ENCODE measurements at places on chromosomes 7 and 10. TPM values are rescaled to one million over a fixed set of nuclear protein-coding genes. Genes with fewer than 3 reads are reported as not detected.

SPDYE6 gene
- total RNA-seq, result not detected

TRPV5 gene
- total RNA-seq, result not detected

GIMAP1 gene
- total RNA-seq, result 10.5 TPM

ADIRF gene
- total RNA-seq, result 729 TPM

SHOC2 gene
- 73.6 TPM for total RNA-seq

MALRD1 gene
- total RNA-seq, result 1.1 TPM

LIPJ gene
- 0.19 TPM for total RNA-seq

OPALIN gene
- not detected for total RNA-seq

NEUROD6 gene
- not detected for total RNA-seq

GRID2IP gene
- total RNA-seq, result not detected

SLC18A2 gene
- 0.60 TPM for total RNA-seq

GIMAP2 gene
- 15.1 TPM for total RNA-seq

ANKRD7 gene
- not detected for total RNA-seq

TMEM270 gene
- not detected for total RNA-seq

ATOH7 gene
- total RNA-seq, result not detected

DPP6 gene
- total RNA-seq, result 1.8 TPM

FOXP2 gene
- total RNA-seq, result 16.7 TPM
